Stimulated activated CD8-positive, alpha-beta memory T cell treated with anti-CD3 and anti-CD28 coated beads, Interleukin-7, amount 100 ng/mL, for 1 hour (primary cell): ENCODE measurements at places on chromosomes 3 and 15.
A peak's percentile ranks its signal among the peaks of the same experiment; 100 is the strongest.

GRCh38 chr3:49839193-49839809, 17.1 kb downstream of the TRAIP start:
- peak; percentile 64 for DNase-seq

DNA sequence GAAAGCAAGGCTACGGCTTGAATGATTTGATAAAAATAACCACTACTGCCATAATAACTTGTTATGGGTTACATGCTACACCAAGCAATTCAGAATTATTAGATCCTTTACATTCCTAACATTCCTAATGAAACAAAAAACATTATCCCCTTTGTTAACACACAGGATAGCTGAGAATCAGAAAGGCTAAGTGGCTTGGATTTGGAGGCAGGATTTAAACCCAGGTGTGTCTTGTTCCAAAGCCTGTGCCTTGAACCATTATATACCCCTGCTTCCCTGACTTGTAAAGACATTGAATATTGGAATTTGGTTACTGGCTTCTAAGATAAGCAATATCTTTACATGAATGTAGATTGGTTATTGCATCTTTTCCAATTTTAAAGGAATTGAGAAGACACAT, 417.1 kb upstream of the GOLIM4 start:
- DNase-seq = no peak

GRCh38 chr15:58139276-58139988, 1.3 kb downstream of the AQP9 start:
- DNase-seq = no peak

- no peak for DNase-seq
Measured at GRCh38 chr15:36590838-36591237, 11.4 kb downstream of the CDIN1 start.

GRCh38 chr3:41363830-41364523, 164.7 kb downstream of the CTNNB1 start:
- no peak for DNase-seq

DNA sequence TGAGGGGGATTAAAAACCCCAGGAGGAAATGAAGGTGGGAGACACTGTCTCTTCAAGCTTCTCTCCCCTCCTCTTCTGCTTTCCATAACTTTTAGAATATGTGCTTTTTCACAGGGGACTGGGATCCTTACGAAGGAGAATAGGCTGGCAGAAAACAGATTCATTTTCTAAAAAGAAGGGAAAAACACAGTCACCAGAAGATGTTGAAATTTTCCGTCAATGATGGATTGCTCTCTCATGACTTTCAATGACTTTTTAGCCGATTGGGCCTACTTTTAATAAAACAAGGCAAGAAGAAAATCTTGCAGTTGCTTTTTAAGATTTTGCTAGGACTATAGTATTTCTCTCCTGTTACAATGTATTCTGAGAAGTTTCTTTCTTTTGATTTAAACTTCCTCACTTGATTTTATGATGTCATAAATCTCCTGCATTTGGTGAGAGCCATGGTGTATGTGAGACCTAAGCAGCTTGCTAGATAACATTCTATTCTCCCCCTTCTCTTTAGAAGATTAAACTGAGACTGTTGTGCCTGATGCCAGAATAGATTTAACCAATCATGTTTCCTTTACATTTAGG, 241.2 kb downstream of the FEZF2 start:
- DNase-seq = no peak

DNA sequence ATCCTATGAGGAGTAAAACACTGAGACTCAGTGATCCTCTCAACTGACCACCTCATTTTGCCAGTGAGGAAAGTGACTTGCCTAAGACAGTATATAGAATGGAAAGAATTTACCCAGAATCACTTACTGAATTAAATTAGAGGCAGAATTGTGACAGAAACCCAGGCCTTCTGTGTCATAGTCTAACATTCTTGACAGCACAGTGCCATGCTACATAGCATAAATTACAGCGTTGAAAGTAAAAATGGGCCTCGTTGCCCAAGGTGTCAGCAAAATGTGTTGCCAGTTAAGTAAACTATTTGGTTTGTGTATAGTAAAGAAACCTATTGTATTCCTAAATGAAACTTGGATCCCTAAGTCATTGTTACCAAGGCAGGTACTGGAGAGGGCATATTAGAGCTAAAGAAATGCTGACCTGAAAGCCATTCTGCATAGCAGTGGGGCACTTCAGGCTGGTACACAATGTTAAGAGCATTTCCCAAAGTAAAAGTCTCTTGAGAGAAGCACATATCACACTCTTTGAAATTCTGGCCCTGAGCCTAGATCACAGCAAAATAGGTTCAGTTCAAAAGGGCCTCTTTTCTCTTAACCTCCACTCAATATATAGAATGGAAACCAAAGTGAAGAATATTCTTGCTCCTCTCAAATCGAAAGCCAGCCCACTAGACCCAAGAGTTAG, 53.8 kb downstream of the HMG20A start:
- no peak for DNase-seq

DNA sequence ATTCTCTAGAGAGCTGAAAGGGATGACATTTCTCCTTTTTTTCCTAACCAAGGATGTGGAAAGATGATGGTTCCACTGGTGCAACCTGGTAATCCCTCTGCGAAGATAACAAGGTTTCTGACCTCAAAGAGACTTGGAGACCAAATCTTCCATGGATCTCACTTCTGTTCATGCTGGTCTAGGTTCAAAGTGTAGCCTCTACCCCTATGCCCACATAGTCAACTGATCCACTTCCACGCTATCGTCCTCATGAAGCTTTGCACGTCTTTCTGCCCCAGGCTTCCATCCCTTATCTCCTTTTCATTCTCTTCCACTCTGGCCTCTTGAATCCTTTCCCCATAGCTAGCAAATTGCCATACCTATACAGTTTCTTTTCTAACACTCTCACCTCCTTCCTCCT, 8.8 kb upstream of the MED12L start:
- no peak for DNase-seq

GRCh38 chr3:139288266-139288821, 55.5 kb upstream of the MRPS22 start:
- no peak for DNase-seq

DNA sequence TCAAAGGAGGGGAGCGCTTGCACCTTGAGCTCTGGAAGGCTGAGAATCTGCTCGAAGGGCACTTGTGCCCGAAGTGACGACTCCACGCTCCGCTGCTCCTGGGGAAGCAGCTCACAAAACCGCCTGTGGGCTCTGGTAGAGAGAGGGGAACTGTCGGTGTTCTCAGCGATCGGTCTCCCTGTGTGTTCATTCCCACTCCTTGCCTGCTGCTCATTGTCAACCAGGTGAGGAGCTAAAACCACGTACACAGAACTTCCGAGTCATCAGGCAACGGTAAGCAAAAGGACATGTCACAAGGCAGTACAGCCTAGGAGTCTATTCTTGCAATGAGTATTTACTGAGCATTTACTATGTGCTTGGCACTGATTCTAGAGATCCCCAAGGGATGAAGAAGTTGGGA, 1.5 kb downstream of the CIB1 start:
- DNase-seq = no peak

- DNase-seq = no peak
Measured at GRCh38 chr15:91338766-91339165, 238.7 kb downstream of the SV2B start.

- DNase-seq = no peak
Measured at GRCh38 chr15:87761736-87762509, 494.6 kb downstream of the NTRK3 start.

DNA sequence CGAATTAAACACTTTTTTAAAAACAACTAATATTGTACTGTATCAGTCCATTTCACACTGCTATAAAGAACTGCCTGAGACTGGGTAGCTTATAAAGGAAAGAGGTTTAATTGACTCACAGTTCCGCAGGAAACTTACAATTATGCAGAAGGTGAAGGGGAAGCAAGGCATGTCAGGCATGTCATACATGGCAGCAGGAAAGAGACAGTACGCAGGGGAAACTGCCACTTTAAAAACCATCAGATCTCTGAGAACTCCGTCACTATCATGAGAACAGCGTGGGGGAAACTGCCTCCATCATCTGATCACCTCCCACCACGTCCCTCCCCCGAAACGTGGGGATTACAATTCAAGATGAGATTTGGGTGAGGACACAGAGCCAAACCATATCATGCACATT, 162.8 kb upstream of the TPM1 start:
- no peak for DNase-seq

- DNase-seq = no peak
Measured at GRCh38 chr3:109269577-109270275, 46.6 kb downstream of the DPPA2 start.

DNA sequence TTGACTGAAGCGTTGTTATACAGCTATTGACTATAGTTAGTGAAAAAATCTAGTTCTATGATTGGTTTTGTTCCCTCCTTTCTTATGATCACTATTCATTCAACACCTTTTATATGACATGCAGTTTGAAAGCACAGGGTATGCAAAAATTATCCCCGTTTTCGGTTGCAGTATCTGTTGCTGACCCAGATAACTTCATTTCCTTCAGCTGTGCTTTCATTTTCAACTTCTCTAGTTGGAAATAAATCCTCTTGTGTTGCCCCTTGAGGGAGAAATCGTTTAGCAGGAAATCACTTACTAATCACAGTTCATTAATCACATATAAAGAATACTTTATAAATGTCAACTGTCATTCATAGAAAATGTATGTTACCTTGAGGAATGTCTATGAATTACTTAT, 55.1 kb downstream of the MBNL1 start:
- DNase-seq = no peak

DNA sequence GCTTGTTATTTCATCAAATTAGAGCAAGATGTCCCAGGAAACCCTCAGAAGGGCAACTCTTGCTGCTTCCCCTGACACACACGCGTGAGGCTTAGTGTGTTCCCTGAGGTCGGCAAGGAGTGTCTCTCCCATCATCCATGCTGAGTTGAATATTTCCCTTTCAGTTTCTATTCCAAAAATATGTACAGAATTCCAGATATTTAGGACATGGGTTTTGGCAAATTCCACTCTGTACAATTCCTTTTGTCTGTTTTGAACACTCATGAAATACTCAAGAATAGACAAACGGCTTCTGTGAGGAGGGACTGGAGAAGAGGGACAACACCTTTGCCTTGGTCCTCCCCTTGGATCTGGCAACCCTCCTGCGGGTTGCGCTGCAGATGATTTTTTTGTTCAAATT, 138.0 kb downstream of the DUT start:
- DNase-seq = no peak

DNA sequence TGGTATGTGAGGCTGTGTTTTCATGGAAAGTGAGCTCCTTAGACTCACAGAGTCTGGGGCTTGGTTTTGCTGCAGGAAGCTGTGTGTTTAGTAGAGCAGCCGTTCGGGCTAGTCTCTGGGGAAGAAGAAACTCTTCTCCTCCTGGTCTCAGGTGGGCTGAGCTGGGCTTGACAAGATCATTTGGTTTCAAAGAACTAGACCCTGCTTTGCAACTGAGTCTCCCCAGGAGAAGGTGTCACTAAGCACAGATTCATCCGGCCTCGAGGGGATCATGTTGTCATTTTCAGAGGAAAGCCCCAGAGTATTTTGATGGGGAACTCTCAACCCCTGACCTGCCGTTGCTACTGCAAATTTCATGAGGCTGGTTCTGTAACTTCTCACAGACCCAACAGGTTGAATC, 188.5 kb downstream of the FAM43A start:
- no peak for DNase-seq

DNA sequence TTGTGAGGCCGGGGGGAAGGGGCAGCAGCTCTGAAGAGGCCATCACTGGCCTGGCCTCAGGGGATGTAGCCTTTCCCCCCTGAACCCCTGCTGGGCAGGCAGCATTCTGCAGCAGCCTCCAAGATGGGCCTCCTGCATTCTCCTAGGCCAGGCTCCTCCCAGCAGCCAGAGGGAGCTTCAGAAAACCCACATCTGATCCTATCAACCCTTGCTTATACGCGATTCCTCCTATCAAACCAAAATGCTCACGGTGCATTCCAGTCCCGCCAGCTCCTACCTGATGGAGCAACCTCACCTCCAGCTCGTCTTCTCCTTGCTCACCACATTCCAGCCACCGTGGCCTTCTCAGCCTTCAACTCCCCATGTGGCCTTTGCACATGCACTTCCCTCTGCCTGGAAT, 85.7 kb downstream of the MEGF11 start:
- DNase-seq = no peak

DNA sequence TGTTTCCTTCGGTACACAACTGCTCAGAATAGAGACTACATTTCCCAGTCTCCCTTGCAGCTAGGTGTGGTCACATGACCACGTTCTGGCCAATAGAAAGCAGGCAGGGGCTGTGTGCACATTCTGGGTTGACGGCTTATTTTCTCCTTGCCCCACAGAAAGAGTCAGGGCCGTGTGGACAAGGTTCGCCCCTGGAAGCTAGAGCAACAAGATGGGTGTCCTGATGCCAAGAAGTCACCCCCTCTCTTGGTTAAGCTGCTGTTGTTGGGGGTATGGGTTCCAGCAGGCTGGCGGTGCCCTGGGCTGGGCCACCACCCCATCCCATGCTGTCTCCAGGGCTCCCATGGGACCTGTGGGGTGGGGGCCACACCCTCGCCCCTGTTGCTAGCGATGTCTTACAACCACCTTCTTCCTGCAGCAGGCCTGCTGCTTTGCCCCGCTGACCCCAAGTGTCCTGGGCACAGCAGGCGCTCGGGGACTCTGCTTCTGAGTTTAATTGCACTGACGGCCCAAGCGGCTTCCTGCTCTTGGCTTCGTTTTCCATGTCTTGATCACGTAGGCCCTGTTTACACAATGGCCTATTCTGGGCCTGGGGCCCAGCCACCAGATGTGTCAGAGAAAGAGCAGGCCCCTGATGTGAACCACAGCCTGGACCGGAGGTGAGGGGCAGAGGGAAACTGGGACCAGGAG, 24.9 kb downstream of the ABTB1 start:
- no peak for DNase-seq

- DNase-seq = no peak
Measured at GRCh38 chr15:60634815-60635214, 155.9 kb upstream of the ICE2 start.

- no peak for DNase-seq
Measured at GRCh38 chr3:51681453-51681852, 10.4 kb downstream of the TEX264 start.

GRCh38 chr3:112308151-112308911, 14.3 kb upstream of the SLC9C1 start:
- no peak for DNase-seq

DNA sequence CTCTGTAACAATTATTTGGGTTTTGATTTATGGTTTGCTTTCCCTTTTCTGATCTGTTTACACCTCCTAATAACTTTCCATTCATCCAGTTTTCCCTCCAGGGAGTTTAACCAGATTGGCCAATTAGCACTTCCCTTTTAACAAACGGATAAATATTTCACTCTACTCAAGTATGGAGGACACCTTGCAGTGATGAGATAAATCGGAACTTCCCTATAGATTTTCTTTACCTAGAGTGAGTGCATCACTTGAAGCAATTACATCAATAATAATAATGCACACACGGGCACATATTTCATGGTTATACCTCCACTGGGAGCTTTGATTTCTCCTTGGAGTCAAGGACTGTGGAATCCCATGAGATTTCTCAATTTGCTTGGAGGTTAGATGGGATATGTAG, 239.1 kb upstream of the CFAP20DC start:
- no peak for DNase-seq

GRCh38 chr15:76904461-76905012, 603 bp downstream of the SCAPER start:
- no peak for DNase-seq

- DNase-seq = no peak
Measured at GRCh38 chr3:115077501-115078250, 69.4 kb downstream of the ZBTB20 start.

- no peak for DNase-seq
Measured at GRCh38 chr15:71374607-71375352, 259.5 kb downstream of the THSD4 start.
